Jurkat, Clone E6-1 (cell line): ENCODE measurements at places on chromosomes 11 and 22.
A peak's percentile ranks its signal among the peaks of the same experiment; 100 is the strongest.

DNA sequence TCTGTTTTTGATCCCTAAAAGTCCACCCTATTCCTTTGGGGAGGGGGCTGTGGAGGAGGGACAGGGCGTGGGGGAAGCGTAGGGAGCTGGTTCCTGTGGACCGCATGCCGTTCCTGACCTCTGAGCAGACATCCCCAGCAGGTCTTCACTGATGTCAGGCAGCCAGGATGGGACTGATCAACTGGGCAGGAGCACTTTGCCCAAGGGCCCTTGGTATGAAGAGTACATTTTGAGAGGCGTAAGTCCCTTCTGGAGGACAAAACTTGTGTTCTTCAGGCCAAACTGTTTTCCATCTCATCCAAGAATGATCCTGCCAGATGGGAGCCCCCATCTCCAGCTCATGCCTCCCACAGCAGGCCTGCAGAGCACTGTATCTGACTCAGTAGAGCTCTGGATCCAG is 80.9 kb upstream of the NARS2 start:
- DNase-seq = no peak

DNA sequence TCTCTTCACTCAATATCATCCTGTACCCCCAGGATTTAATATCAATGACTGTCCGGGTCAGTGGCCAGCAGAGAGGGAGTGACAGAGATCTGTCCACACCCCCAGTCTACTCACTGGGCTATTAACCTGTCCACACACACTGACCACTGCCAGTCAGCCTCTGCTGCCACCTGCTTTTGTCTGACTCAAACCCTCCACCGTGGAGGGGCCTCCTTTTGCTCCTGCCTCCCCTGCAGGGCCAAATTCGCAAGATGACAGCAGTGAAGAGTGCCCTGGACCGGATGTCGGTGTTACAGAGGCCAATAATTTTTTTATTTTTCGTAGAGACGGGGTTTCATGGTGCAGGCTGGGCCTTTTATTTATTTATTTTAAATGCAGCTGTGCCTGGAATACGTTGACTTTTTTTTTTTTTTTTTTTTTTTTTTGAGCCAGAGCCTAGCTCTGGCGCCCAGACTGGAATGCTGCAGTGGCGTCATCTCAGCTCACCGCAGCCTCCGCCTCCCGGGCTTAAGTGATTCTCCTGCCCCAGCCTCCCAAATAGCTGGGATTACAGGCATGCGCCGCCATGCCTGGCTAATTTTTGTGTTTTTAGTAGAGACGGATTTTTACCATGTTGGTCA is 5.1 kb downstream of the PDXP start:
- no peak for DNase-seq

DNA sequence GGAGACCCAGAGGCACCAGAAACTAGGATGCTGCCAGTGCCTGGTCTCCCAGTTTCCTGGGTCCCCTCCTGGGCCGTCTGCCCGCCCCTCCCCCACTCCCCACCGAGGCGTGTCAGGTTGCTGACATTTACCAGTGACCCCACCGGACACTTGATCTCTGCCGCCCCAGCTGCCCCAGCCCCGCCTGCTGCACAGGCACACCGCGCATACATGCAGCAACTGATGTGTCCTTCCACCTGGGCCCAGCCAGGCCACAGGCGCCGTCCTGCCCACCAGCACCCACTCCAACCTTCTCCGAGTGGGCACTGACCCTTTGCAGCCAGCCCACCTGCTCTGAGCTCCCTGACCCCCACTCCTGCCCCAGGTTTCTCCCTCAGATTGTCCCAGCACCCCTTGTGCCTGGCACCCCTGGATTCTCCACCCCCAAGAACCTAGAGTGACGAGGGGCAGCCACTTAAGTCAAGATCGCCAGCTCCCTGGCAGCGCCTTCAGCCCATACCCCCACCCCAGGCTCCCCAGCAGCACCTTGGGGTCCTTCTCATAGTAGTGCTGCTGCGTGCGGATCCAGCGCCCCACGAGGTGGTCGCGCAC is 548 bp downstream of the PYGM start:
- DNase-seq = no peak

- no peak for DNase-seq
Observed at GRCh38 chr11:7569044-7569443, 55.2 kb downstream of the PPFIBP2 start.

DNA sequence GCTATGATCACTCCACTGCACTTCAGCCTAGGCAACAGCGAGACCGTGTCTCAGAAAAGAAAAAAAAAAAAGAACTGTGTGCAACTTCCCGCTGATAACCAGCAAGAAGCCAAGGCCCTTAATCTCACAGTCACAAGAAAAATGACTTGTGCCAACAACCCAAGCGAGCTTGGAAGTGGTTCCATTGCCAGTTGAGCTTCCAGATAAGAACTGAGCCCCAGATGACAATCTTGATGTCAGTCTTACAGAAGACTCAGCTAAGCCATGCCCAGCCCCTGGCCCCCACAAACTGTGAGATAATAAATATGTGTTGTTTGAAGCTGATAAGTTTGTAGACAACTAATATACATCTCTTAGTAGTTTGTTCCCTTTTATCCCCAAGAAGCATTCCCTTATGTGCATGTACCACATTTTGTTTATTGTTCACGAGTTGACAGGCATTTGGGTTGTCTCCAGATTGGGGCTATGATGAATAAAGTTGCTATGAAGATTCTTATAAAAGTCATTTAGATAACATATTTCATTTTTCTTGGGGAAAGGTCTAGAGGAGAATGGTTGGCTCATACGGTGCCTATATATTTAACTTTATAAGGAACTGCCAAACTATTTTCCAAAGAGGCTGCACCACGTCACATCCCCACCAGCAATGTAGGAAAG is 85.9 kb downstream of the TIMP3 start:
- DNase-seq = no peak

- DNase-seq = peak; percentile 40
Observed at GRCh38 chr22:38455530-38456271, 702 bp upstream of the KCNJ4 start.

- DNase-seq = no peak
Observed at GRCh38 chr22:26897384-26897783, 240.0 kb downstream of the MIAT start.
